ENCODE measurements at places on chromosomes 4 and X.
A peak's percentile ranks its signal among the peaks of the same experiment; 100 is the strongest.

GRCh38 chr4:57109411-57109846, 756 bp downstream of the IGFBP7 start:
- DNase-seq = peak; percentile 24

- no peak for DNase-seq
These were observed 25.6 kb upstream of the PLS3 start for GRCh38 chrX:115535421-115535820.

DNA sequence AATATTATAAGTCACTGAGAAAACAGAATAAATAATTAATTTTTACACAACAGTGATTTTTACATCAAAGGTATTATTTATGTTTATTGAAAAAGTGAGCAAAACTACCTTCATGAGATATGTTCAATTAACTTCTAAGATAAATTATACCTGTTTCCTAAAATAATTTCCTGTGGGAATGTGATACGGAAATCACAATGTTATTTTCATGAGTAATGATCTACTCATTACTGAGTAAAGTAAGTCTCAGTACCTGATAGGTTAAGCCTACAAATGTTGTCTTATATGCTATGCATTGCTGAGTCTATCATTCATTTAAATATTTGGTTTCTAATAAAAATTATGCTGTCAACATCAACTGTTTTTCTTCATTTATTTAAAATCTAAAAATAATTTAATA, 324.0 kb downstream of the STPG2 start:
- DNase-seq = no peak

- DNase-seq = no peak
These were observed 17.1 kb upstream of the TLR1 start for GRCh38 chr4:38821739-38822138.

DNA sequence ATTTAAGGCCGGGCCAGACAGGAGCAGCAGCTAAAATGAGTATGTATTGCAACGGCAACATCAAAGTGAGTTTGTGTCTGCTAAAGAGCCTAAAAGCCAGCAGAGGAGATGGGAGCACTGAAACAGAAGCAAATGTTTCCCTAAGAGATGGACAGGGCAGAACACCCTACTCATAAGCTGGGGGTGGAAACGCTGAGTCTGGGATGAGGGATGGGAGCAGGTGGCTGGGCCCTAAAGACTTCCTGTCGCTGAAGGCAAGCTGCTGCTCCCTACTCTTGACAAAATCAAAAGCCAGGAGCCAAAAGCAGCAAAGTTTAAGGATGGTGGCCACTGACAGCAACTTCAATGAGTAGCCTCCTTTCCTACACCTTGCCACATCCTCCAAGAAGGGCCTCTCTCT, 40.6 kb upstream of the NAP1L5 start:
- DNase-seq = no peak

DNA sequence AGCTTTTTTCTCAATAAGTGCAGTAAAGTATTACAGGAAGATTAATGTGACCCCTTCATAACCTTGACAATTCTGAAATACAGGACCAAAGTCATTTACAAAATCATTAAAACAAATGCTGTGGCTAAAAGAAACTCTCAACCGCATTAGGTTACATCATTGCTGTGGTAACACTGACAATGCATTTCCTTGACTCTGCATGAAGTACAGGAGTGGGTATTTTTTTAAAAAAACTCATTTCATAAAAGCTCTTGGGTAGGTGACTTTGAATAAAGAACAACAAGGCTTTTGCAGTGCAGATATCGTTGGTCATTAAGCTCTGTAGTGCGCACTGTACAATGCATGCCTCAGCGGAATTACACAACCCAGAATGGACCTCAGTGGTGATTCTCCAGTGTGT, 23.4 kb upstream of the XK start:
- no peak for DNase-seq

- DNase-seq = no peak
These were observed 56.2 kb downstream of the TRIML1 start for GRCh38 chr4:188195389-188195985.
